ENCODE measurements at places on chromosomes 6 and 20.

- DNase-seq = no peak
These were observed 170.5 kb upstream of the RGS17 start for GRCh38 chr6:153301602-153302001.

GRCh38 chr6:154689493-154690255 lies 43.5 kb upstream of the SCAF8 start:
- no peak for DNase-seq

- DNase-seq = no peak
These were observed 25.1 kb downstream of the ACOT13 start for GRCh38 chr6:24692003-24692402.

DNA sequence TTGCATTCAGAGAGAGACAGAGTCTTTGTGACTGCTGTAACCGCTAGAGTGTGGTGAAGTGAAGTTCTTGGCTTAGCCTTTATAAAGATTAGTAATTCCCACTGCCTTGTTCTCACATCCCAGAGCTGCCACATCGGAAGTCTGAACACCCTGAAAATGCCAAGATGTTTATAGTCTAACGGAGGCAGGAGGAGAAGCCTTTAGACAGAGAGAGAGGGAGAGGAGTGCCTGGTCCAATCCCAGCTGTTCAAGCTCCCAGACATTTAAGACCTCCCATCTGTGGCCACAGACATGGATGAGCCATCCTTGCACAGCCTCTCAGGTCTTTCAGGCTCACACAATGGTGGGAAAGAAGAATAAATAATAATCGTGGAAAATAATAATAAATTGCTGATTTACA lies 1422.8 kb upstream of the EYS start:
- no peak for DNase-seq

- DNase-seq = no peak
These were observed 99.5 kb downstream of the LAMP5 start for GRCh38 chr20:9613871-9614270.

DNA sequence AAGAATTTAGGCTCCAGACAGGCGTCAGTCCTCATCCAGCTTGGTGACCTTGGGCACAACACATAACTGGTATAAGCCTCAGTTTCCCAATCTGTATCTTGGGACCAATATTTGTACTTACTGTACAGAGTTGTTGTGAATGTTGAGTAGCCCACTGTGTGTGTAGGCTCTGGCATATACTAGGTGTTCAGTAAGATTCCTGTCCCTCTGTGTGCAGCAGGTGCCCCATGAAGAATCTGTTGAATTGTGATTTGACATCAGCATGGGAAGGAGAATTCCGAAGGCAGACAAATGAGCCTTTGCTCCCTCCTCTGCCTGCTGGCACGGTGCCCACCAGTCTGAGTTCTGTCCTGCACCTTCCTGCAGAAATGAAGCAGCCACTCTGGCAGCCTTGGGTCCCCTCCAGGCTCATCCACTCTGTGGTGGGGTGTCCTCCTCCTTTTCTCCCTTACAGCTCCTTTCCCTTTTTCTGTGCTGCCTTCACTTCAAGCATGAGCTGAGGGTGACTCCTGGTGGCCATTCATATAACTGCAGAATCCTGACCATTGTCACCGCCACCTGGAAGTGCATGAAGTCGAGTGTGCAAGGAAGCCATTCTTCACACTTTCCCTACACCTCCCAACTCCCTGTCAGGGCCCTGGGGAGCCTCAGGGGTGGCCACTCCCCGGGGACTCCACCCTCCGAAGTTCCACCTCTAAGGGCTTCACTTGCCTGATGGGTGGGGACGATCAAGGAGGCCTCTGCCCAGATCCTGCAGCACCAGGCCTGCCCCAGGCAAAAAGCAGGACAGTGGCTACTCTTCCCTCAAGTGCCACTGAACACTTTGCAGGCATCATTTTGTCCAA lies 48.2 kb downstream of the MRPL14 start:
- DNase-seq = no peak

- no peak for DNase-seq
These were observed 6.6 kb upstream of the WFDC2 start for GRCh38 chr20:45462711-45463509.

GRCh38 chr6:16413399-16413798 lies 175.0 kb downstream of the GMPR start:
- DNase-seq = no peak

- no peak for DNase-seq
These were observed 13.4 kb downstream of the SNX14 start for GRCh38 chr6:85580118-85580877.

DNA sequence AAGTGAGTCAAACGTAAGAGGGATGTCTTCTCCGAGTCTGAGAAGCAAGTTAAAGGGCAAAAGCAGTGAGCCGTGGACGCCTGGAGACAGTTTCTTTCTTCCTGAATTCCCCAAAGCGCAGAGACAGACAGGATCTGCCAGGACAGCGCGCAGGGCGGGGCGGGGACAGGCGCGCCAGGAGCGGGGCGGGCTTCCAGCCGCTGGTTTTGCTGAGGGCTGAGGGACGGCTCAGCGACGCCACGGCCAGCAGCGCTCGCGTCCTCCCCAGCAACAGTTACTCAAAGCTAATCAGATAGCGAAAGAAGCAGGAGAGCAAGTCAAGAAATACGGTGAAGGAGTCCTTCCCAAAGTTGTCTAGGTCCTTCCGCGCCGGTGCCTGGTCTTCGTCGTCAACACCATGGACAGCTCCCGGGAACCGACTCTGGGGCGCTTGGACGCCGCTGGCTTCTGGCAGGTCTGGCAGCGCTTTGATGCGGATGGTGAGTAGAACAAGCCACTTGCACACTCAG lies at the start of gene SCGN:
Gene SCGN (plus strand): TSS at position 209 of the 509 bp plus-strand sequence. CDS start 189 bp downstream, at position 398.
- peak; percentile 88 for DNase-seq

DNA sequence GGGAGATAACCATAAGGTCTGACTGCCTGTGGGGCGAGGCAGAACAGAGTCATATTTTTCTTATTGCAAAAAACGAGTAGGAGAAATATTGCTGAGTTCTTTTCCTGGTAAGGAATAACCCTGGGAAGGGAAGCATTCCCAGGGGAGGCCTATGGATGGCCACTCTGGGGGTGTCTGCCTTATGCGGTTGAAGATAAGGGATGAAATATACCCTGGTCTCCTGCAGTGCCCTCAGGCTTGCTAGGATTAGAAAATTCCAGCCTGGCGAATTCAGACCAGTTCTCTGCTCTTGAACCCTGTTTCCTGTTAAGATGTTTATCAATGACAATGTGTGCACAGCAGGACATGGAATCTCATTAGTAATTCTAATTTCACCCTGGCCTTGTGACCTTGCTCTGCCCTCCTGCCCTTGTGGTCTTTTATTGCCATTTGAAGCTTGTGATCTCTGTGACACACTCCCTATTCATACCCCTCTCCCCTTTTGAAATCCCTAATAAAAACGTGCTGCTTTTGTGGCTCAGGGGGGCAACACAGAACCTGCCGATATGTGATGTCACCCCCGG lies 491.1 kb upstream of the EYS start:
- DNase-seq = no peak

DNA sequence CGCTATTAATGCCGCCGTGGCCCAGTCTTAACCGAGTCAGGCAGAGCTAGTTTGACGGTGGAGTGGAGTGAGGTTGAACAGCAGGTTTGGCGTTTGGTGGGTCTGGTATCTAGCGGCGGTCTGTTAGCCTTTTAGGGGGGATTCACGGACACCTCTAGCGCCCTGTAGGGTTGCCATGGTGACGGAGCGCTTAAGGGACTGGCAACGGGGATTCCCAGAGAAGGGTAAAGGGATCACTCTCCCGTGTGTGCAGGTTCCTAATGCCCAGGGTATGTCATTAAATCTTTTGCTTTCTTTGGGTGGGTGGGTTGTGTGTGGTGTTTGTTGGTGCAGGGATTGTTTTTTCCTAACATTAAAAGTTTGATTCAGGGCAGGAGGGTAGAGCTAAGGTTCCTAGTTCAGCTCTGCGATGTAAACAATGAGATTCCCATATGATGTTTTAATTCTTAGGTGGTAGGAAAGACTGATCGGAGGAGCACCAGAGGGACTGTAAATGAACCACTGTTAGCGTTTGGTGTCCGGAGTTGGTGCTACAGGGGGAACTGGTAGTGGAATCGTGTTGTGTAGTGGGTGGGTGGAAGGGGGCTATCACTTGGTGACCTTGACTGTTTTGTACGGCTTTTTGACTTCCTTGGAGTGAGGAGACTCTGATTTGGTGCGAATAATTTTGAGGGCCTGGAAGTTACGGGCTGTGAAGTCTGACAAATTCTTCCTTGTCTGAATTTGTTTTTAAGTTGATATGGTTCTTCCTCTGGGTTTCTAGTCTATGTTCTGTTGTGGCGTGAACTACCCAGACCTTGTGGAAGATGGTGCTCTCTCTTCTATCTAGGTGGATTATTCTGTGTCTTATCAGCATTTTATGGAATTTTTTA lies 5.0 kb downstream of the BRD2 start:
- DNase-seq = peak; percentile 48

DNA sequence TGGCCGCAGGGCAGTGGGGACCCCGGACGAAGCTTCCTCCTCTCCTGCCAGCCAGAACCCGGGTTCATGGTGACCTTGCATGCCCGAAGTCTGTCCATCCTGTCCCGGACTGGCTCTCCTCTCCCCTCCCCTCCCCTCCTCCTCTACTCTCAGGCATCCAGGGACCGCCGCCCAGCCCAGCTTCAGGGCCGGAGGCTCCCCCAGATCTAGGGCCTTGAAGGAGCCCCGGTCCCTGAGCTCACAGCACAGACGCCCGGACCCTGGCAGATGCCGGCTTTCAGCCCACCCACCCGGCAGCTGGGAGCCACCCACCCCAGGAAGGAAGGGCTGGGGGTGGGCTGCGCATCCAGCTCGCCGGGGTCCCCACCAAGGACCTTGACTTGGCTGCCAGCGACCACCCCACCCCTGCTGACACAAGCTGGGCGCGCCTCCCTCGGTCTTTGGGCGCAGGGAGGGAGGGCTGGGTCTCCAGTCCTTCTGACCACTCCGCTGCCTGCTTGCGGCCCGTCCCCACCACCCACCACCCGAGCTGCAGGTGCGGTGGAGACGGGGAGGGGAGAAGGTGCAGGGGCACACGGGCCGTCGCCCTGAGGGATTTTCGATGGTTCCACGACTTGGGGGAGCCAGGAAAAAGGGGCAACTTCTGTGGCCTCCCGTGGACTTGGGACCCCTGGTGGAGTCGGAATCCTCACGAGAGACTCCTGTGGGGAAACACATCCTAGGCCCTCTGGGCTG lies 5.8 kb upstream of the ABHD16B start:
- peak; percentile 70 for DNase-seq

GRCh38 chr6:27130668-27131428 lies 116.7 kb upstream of the PRSS16 start:
- no peak for DNase-seq

DNA sequence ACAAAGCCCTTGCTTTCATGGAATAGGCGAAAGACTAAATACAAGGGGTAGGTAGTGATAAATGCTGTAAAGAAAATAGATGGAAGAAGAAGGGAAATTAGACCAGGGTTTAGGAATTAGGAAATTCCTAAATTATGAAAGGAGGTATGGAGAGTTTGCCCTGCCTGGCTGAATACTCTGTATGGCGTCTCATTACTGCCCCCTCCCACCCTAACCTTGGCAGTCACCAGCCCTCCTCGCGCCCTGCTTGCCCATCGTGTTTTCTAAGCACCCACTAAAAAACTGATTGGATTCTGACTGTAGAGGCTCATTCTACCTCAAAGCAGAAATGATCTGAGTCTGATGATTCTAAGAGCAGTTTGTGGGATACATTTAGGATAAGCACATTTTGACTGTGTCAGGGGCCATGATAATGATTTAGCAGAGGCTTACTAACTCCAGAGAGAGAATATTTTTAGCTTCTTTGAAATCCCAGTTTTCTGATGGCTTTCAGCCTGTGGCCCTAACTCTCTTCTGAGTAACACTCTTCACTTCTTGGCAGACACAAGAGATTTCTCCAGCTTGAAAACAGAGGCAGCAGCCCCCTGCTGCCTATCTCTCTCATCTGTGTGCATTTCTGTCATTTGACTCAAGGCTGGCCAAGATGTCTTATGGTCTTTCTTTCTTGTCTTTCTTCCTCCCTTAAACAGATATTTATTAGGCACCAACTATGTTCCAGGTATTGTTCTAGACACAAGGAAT lies 1.4 kb upstream of the CHD6 start:
- DNase-seq = no peak

DNA sequence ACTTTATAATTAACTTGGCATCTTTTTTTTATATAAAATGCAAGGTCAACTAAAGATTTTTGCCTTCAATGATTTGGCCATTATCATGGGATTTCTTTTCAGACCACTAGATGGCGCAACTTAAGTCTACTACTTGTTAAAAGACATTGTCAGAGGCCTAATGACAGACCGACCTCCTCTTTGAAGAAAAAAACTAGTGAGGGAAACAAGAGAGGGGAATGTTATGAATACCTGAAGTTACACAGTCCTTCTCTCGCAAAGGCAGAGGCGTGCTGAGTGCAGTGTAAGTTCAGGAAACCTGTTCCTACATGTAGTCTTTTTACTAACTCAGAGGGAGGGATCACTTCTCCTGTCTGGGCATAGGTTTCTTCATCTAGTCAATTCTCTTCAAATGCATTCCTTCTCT lies 9.3 kb downstream of the TRAPPC3L start:
- no peak for DNase-seq

- DNase-seq = no peak
These were observed 52.0 kb upstream of the BMP2 start for GRCh38 chr20:6715401-6715941.

GRCh38 chr6:15352845-15353244 lies 107.0 kb downstream of the JARID2 start:
- DNase-seq = no peak

DNA sequence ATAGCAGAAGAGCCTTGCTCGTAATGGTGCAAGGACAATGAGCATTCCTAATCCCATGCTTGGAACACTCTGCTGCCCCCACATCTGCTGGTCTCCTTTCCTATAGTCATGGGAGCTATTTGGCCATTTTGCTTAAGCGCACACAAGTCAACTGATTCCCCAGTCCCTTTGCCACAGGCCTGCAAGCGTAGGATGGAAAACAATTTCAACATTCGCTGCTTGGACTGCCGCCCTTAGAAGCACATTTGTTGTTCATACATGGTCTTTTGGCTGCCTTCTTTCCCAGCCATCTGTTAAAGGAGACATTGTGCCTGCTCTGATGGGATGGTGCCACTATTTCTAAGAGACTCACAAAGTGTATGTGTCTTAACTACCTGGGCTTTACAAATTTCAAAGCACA lies 96.9 kb downstream of the RFX6 start:
- DNase-seq = no peak

DNA sequence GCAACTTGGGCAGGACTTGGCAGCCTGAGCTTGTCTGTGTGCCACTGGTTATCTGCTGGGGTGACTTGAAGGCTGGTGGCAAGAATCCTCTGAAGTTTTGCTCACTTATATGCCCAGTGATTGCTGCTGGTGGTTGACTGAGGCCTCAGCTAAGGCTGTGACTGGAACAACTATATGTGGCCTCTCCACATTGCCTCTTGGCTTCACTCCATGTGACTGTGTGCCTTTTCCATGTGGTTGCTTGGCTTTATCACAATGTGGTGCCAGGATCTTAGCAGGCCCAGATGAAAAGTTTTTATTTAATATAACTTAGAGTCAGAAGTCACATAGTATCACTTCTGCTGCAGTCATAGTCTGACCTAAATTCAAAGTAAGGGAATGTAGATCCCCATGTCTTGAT lies 104.5 kb downstream of the ADAT2 start:
- DNase-seq = no peak

- peak; percentile 26 for DNase-seq
These were observed 42.0 kb downstream of the CDS2 start for GRCh38 chr20:5168651-5169396.

GRCh38 chr20:44390280-44390679 lies 34.8 kb downstream of the HNF4A start:
- no peak for DNase-seq

- DNase-seq = no peak
These were observed 592 bp downstream of the CUTA start for GRCh38 chr6:33417128-33417902.

- DNase-seq = no peak
These were observed 71.7 kb upstream of the RIPPLY2 start for GRCh38 chr6:83781506-83781905.
